ENCODE measurements at places on chromosomes 6 and 20.

DNA sequence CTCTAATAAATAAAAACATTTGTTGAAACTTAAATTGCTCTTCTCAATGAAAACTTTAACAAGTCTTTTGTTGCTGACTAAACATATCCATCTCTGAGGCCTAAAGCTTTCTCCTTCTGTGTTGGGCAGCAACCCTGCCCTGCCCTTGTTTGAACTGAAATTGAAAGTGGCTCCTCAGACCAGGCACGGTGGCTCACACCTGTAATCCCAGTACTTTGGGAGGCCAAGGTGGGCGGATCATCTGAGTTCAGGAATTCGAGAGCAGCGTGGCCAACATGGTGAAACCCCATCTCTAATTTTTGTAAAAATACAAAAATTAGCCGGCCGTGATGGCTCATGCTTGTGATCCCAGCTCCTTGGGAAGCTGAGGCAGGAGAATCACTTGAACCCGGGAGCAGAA is 29.2 kb upstream of the GNRH2 start:
- no peak for DNase-seq

DNA sequence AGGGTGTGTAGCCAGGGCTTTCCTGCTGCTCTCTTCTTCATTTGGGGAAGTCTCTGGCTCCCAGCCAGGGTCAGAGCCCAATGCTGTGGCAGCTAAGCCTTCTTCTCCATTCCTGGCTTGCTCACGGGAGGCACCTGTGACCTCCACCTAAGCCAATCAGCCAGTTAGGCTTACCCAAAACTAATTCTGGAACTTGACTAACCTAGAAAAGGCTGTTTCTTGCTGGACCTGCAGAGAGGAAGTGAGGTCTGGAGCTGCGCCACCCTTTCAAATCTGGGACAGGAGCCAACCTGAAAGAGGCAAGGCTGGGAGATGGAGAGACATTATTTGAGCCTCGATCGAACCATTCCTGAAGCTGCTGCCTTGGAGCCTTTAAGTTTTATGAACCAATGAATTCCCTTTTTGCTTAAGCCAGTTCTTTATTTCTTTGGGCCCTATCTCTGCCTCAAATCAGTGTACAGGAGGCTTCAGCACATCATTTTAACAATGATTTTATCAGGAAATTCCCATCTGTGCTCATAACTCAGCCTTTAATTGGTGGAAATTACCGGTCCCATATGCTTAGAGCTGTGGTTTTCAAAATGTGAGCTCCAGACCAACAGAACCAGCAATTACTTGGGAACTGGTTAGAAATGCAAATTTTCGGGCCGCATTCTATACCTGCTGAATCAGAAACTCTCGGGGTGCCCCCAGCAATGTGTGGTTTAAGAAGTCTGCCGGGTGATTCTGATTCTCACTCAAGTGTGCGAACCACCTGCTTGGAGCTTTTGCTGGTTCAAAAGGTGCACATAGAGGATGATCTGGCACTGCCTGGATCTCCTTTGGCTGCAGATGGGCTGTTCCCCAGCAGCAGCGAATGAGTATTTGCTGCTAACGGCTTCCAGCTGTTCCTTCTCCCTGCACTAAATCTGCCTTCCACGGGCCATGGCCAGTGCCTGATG is 97.4 kb upstream of the RNF24 start:
- no peak for DNase-seq

- DNase-seq = no peak
These were observed 297.4 kb downstream of the QKI start for GRCh38 chr6:163711615-163712565.

DNA sequence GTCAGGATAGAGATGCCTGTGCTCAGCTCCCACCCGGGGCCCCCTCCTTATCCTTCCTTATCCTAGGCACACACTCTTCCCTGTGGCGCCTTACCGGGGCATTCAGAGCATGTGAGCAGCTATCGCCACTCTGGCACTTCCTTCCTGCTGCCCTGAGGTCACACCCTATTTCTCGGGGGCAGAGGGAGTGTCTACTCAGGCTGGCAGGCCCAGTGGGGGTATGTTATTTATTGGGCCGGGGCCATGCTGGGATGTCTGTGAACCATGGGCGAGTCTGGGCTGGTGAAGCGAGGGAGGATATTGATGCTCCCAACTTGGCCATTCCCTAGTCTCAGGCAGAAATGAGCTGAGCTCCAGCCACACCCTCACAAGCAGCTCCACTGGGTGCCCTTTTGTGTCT is 3.9 kb upstream of the LY6G6D start:
- no peak for DNase-seq

DNA sequence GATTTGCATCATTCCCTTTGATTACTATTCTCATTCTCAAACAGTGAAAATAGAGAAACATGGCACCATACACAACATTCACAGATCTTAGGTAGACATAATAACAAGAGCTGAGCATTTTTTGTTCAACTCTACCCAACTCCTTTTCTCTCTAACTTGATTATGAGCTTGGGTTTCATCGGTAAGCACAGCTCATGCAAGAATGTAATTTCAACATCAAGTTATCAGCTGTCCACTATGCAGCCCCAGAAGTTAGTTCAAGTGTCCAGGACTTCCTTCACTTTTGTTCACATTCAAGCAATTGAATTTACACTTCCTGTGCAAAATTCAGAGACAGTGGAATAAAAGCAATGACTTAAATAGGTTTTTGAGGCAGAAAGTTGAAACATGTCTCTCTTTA is 297.7 kb upstream of the SASH1 start:
- DNase-seq = no peak

- DNase-seq = no peak
These were observed 102.2 kb upstream of the EXOC2 start for GRCh38 chr6:795046-795685.

DNA sequence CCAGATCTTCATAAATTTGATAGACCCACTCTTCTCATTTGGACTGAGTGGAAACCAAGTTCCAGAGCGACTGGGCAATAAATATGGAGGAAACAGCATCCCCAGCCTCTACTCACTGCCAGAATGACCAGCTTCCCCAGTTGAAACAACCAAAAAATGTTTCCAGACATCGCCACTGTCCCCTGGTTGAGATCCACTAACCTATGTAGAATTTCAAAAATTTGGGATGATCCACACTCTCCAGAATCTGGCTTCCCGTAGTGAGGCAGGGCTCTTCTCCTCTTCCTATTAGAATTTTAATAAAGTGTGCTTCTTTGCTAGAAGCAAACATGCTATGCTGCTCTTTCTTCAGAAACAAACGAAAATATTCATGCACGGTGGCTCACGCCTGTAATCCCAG is 287.0 kb upstream of the SUPT3H start:
- DNase-seq = no peak

DNA sequence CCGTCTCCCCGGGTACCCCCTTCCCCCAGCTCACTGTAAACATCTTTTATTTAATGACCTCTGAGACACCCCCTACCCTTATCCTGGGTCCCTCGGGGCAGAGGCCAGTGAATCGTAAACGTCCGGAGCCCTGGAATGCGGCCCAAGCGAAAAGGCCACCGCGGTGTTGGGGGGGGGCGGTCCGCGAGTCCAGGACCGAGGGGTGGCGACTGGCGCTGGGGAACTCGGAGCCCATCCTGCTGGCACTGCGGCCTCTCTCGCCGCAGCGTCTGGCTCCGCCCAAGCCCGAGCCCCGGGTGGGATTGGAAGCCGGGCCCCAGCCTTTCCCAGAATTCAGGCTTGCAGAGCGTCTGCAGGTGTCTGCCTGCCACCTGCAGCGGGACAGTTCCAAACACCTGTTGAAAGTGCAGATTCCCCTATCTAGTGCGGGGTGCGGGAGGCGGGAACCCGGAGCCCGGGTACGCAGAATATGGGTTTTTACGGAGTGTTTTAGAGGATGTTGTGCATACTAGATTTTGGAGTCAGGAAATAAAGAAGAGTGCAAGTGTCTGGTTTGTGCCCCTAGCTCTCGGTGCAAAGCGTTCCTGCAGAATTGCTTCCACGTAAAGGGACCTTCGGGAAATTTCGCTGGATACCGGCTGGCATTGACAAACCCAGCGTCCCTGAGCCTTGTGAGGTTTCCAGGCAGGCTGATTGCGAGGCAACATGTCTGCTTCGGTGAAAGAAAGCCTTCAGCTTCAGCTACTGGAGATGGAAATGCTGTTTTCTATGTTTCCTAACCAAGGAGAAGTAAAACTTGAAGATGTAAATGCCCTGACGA is 800 bp downstream of the RWDD2A start:
- no peak for DNase-seq

DNA sequence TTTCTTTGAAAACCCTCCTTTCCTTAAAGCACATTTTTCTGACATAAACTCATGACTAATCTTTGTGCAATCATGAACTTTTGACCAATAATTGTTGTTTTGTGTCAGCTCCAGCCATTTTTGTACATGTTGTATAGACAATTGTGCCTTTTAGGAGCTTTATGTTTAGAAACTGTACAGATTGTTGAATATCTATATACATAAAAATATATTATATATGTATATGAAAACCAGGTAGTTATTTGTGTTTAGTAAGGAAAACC is 125.7 kb upstream of the EDN1 start:
- no peak for DNase-seq

DNA sequence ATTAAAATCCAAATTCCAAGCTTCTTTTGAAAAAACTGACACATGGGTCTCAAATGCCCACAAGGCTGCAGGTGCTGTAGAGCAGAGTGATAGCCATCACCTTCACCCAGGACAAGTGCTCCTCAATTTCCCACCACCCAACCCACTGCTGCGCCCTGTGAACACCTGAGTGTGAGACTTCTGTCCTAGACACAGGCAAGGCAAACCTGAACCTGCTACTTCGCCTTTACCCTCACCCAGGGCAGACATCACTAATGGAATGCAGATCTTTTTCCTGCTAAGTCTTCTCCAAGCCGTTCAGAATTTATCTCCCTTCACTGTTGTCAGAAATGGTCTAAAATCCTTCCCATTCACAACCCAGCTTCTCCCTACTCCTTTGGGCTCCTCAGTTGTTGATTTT is 65.9 kb downstream of the PREX1 start:
- no peak for DNase-seq
